ENCODE measurements at places on chromosomes 7 and 10.

DNA sequence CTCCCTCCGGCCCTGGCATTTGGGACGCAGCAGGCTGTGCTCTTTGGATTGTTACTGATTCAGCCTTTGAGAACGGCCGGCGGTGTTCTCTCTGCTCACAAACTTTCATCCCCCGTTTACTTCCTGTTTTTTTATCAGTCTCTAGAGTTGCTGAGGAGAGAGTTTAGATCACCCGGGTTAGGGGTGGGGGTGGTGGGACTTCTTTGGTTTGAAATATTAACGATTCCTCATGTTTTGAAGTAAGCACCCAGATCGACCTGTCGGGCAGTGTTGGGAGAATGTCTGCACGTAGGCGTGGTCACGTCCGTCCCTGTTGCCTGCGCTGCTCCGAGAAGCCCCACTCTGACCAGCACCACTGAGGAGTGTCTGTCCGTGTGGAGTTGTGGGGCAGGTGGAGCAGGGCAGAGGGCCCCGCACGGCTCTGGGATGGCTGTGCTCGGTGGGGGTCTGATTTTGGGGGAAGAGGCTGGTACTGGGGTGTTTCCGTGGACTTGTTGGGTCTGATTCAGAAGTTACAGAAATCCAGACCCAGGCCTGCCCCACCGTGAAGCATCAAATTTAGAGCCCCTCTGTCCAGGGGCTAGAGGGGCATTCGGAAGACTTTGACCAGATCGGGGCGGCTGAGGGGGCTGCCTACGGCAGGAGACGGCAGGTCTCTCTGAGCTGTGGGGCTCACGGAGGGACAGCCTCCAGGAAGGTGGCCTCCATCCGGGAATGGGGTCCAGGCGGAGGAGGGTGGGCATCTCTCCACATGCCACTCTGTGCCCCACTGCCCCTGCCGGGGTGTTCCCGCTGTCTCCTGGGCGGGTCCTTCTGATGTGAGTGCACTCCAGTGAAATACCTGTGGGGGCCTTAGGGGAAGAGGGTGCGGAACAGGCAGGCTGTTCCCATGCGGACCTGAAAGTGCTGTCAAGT lies 7.4 kb downstream of the INPP5A start:
- DNase-seq: no peak

DNA sequence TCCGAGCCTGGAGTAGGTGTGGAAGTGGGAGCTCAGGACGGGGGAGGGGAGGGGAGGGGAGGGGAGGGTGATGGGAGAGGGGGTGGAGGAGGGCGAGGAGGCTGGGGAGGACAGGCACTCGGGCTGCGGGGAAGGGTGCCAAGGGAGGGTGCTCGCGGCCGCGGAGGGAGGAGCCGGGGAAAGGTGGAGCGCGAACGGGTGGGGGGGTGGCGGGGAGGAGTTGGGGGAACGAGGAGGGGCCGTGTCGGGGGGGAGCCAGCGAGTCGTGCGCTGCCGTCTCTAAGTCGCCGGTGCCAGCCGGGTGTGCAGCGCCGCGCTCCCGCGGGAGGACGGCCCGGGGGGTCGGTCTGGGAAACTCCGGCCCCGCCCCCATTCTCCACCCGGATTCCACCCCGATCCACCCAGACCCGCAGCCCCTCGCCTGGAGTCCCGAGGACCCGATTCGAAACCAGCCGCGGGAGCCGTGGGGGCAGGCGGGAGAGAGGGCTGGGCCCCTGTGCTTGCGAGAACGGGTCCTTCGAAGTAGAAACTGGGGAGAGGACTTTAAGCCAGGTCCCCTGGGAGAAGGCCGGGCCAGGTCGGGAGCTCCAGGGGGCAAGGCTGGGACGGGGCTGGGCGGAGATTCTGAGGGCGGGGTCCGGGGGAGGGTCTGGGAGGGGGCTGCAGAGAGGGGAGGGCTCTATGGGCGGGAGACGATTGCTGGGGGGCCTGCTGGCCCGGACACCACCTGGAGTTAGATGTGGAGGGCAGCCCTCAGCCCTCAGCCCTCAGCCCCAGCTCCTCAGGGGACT lies at the start of gene ZNF467:
Gene ZNF467, minus strand, starts transcription at position 143 of the 791 bp plus-strand sequence. CDS start 2,556 bp downstream, outside the sequence.
- peak; percentile 48 for DNase-seq

DNA sequence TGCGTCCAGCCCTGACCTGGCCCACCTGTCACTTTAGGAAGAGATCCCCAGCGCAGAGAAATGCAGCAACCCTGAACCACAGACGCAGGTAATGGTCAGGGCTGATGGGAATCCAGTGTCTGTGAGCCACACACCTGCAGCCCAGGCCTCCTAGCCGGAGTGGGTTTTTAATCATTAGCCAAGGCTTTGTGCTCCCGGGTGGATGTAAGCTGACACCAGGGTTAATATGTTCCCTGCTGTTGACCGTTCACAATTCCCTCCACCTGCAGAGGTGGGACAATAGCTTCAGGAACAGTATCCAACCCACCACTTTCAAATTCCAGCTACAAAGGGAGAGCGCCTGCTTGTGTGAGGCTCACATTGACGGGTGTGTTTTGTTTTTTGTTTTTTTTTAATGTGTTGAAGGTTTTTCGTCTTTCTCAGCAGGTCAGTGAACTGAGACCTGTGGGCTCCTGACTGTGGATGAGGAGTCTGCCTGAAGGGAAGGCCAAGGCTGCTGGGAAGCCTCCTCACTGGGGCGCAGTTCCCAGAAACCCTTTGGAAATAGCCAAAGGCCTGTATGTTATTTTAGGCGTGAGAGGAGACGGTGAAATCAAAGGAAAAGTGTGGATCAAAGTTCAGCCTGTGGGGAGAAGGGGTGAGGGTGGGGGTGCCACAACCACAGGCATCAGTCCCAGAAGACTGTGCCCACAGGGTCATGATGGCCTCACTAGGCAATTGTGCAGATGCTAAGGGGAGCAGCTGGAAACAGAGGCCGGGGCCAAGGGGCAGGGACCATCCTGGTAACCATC lies 111.1 kb downstream of the TNS3 start:
- no peak for DNase-seq

DNA sequence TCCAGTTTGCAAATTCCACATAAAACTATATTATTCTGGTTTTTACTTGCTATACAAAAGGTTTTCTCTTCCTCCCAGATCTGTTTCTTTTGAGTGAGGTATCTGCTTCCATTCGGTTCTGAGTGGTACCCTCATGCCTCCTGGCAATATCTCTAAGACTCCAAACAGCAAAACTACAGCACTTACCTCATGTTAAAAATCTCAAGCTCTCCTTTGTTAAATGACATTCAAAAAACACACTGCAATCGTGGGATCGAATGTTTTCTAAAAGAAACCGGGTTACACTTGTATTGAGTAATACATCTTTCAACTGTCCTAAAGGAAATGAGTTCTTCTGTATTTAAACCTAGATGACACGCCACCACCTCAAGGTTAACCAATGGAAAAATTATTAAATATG lies 11.1 kb downstream of the YWHAG start:
- DNase-seq: no peak

- no peak for DNase-seq
These were observed 110.6 kb downstream of the ZMIZ1 start for GRCh38 chr10:79179164-79179956.

- DNase-seq: no peak
These were observed 7.3 kb downstream of the ASB13 start for GRCh38 chr10:5658871-5659618.

DNA sequence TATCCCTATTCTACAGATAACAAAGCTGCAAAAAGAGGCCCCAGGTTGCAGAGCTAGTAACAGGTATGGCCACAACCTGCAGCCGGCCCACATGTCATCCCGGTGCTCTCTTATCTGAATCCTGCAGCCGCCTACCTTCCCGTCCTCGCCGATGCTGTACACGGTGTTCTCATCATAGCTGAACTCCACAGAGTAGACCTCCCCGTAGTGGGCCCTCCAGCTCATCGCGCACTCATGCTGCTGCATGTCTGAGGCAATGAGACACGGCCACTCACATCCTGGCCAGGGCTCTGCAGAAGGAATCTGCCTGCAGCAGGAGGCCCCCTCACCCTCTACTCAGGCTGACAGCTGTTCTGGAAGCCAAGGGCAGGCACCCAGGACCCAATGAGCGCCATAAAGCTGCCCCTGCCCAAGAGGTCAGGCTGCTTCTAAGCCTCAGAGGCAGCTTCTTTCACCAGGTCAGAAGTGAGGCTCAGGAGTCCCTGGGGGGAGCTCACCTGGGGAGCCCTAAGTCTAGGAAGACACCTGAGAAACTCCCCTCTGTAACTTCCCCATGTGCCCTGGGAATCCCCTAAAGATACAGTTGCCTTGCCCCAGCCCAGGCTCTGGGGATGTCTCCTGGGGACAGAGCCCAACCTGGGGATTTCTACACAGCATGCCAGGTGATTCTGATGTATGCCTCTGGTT lies 17.9 kb upstream of the CYREN start:
- no peak for DNase-seq

DNA sequence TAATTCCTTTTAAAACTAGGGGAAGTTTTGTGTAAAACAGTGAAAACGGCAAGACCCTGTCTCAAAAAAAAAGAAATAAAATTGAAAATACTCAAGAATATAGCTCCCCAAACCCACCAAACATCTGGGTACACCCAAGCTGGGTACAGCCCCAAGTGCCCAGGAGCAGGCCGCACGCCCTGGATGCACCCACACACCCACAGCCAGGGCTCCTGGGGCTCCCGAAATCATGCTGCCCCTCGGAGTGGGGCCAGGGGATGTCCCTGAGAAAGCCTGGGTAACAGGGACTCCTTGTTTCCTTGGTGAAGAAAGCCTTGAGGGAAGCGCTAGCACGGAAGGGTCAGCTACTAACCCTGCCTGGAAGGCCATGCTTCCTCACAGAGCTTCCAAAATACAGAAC lies 10.1 kb downstream of the BNIP3 start:
- no peak for DNase-seq

GRCh38 chr7:128863433-128863989 lies 855 bp downstream of the ATP6V1F start:
- DNase-seq: no peak

- DNase-seq: no peak
These were observed 1.3 kb downstream of the MOSPD3 start for GRCh38 chr7:100613412-100614175.

GRCh38 chr7:47669178-47669891 lies 87.4 kb upstream of the TNS3 start:
- DNase-seq: no peak

GRCh38 chr7:11130012-11130411 lies 156.3 kb downstream of the PHF14 start:
- DNase-seq: peak; percentile 88

GRCh38 chr10:60937022-60937421 lies 7.0 kb downstream of the RHOBTB1 start:
- DNase-seq: no peak

- DNase-seq: no peak
These were observed 4.7 kb downstream of the EEPD1 start for GRCh38 chr7:36157527-36158320.

Measured in T-helper 2 cell (primary cell).